ENCODE measurements at places on chromosomes 5 and 9.

GRCh38 chr5:100898504-100899346 lies 4.4 kb downstream of the ST8SIA4 start:
- DNase-seq = no peak

GRCh38 chr9:127280880-127281660 lies 16.5 kb downstream of the GARNL3 start:
- no peak for DNase-seq

- no peak for DNase-seq
Measured at GRCh38 chr9:116405321-116405720, 251.7 kb downstream of the PAPPA start.

- no peak for DNase-seq
Measured at GRCh38 chr5:88667496-88668201, 215.3 kb downstream of the MEF2C start.

- DNase-seq = no peak
Measured at GRCh38 chr5:55154873-55155272, 5.1 kb upstream of the GPX8 start.

DNA sequence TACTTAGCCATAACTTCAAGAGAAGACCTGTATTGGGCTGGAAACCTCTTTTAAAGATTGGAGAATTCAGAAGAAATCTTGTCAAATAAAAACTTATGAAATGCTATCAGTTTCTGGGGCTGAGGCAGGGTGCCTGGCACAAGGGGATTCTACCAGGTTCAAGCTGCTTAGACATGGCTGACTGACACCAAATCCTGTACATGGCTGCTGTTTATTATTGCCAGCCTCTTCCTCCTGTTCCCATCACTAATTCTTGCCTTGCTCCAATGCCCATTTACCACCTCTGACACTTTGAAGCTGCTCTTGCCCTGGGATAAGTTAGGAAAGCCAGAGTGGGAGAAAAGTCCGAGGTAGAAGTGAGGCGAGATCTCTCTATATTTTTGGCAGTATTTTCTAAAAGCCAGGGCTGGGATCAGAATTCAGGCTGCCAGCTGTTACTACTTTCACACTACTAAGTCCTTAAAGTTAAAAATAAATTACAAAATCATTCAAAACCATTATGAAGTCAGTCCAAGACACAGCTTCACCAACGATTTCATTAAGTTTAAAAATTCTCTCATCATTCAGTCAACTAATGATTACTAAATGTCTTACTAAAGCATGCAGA lies 66.3 kb upstream of the TNFAIP8 start:
- DNase-seq = no peak

DNA sequence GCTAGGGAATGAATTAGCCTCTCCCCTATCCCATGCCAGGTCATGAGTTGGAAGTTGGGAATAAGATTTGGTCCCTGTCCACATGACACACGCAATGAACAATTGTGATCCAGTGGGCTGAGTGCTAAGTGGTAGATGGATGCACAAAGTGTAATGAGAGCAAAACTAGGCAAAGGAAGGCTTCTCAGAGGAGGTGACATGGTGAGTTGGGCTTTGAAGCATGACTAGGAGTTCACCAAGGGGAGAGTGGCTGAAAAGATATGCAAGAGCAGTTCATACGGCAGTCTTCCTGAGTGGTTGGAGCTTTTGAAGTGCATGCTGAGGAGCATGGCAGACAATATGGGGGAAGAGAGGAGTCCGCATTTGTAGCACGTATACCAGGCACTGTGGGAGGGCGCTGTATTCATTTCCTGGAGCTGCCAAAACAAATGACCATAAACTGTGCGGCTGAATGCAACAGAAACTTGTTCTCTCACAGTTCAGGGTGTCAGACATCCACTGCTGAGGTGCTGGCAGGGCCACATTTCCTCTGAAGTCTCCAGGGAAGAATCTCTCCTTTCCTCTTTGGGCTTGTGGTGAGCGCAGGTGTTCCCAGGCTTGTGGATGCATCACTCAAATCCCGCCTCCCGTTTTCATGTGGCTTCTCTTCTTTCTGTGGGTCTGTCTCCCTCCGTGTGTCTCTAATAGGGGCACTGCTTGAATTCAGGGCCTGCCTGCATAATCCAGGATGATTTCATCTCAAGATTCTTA lies 49.5 kb downstream of the NSG2 start:
- no peak for DNase-seq

Data from GM19239 (cell line).